ENCODE measurements at places on chromosomes 3 and 15.

- no peak for DNase-seq
Observed at GRCh38 chr15:75195122-75195765, 6.4 kb upstream of the C15orf39 start.

GRCh38 chr3:116188231-116188785 lies 257.0 kb downstream of the LSAMP start:
- DNase-seq = no peak

- DNase-seq = no peak
Observed at GRCh38 chr3:30012941-30013543, 593.4 kb upstream of the TGFBR2 start.

- DNase-seq = no peak
Observed at GRCh38 chr3:56630966-56631365, 52.1 kb downstream of the TASOR start.

DNA sequence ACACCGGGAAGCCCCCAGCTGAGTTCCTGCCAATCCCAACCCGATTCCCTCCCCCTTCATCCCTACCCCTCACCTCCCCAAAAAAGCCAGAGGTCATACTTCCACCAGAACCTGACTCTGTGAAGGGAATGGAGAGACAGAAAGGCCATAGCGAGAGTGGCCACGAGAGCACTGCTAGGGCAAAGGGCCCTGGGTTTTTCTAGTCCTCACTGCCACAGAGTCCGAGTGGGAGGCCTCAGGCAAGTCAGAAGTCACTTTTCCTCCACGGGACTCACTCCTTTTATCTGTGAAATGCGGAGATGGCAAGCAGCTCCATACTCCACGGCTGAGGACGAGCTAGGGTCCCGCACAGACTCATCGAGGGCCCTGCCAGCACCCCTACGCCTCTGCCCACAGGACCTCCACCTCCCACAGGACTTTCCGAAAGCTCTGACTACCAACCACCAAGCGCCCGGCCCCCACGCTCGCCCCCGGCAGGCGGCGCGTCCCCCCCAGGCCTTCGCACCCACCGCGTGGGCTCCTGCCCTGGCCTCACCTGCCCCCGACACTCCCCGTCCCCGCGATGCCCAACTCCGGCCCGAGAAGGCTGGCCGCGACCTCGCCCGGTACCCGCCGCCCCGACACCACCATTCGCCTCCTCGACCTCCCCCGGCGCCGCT lies 792 bp downstream of the ATP13A3 start:
- DNase-seq = peak; percentile 76

DNA sequence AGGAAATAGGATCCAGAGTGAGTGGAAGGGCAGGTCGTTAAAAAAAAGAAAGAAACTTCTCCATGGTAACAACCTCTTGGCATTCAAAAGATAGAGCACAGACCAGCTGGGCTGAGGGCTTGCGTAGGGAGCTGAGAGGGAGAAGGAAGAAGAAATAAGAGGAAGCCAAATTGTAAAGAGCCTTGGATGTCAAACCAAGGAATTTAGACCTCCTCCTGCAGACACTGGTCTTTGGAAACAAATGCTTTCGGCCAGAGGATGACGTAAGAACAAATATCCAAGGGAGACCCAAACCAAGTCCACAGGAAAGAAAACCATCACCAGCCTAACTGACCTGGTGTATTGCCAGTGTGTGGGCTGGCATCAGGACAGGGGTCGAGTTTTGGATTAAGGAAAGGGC lies 155.2 kb downstream of the UACA start:
- no peak for DNase-seq

DNA sequence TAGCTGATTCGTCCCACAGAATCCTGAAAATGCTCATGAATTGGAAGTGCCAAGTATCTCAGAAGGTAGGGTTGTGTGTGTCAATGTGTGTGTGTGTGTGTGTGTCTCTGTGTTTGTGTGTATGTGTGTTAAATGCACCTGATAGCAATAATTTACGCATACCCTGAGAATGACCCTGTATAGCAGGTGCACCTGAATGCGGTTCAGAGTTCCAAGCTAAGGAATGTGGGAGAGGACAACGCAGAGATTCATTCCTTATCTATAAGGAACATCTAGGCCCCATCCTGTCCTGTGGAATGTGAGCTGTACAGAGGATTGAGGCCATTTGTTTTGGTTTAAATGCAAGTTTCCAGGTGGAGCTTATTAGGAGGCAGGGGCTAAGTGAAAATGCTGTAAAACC lies 49.1 kb upstream of the NEDD4 start:
- DNase-seq = no peak

Data from GM06990 (cell line).